Stimulated activated CD8-positive, alpha-beta memory T cell treated with anti-CD3 and anti-CD28 coated beads, Interleukin-7, amount 100 ng/mL, for 4 hours (primary cell): ENCODE measurements at places on chromosomes 3 and 15.

DNA sequence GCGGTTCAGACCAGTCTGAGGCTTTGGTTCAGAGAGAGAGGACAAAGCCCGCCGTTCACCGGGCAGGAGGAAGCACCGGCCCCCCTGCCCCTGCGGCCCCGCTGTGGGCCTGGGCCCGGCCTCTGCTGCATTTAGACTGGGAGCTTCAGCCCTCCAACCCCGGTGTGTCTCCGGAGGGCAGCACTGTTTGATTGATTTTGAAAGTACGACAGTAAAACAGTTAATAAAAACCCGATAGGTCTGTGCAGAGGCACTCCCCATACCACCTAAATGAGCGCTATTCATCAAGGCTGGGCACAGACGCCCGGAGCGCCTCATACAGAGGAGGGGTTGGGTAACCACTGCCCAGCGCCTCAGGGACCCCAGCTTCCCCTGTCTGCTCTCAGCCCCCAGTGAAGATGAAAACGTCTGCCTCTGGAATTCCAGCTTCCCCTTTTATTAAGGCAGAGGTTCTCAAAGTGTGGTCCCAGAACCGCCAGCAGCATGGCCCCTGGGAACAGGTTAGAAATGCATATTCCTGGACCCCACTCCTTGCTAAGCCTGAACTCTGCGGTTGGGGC, 256.7 kb upstream of the TLE3 start:
- no peak for DNase-seq

GRCh38 chr3:47162697-47163168, 1.2 kb downstream of the SETD2 start:
- DNase-seq = no peak

- no peak for DNase-seq
Measured at GRCh38 chr15:63984331-63984730, 62.0 kb downstream of the DAPK2 start.

DNA sequence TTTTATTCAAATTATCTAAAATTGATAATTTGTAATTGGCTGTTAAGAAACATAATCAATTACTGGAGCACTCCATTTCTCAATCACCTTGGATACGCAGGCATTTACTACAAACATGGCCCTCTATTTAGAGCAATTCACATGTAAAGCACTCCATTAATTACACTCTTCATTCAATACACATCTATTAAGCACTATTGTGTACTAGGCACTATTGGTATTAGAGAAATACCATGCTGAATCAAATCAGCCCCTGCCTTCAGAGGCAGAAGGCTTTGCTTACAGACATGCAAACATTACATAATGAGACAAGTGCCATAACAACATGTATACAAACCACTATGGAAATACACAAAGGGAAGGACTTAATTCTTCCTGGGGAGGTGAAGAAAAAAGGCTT, 69.1 kb downstream of the PEAK1 start:
- no peak for DNase-seq

DNA sequence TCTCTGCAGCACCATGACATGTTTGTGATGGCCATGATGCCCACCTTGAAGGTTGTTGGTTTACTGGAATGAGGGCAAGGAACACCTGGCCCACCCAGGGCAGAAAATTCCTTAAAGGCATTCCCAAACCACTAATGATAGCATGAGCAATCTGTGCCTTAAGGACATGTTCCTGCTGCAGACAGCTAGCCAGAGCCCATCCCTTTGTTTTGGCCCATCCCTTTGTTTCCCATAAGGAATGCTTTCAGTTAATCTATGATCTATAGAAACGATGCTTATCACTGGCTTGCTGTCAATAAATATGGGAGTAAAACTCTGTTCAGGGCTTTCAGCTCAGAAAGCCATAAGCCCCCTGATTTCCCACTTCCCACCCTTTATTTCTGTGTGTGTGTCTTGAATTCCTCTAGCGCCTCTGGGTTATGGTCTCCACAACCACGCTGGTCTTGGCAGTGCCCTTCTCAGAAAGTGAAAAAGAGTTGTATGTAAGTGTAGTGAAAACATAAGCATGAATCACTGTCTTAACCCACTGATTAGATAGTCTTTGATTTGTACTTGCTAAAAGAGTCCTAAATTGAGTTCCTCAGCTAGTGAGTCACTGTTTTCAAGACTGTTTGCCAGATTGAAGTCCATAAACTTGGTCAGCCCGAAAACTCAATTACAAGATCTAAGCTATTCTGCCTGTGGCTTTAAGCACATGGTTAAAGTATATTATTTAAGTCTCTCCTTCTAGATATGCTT, 19.0 kb upstream of the CCR2 start:
- no peak for DNase-seq

GRCh38 chr3:43126536-43126935, 20.7 kb upstream of the POMGNT2 start:
- DNase-seq = no peak

DNA sequence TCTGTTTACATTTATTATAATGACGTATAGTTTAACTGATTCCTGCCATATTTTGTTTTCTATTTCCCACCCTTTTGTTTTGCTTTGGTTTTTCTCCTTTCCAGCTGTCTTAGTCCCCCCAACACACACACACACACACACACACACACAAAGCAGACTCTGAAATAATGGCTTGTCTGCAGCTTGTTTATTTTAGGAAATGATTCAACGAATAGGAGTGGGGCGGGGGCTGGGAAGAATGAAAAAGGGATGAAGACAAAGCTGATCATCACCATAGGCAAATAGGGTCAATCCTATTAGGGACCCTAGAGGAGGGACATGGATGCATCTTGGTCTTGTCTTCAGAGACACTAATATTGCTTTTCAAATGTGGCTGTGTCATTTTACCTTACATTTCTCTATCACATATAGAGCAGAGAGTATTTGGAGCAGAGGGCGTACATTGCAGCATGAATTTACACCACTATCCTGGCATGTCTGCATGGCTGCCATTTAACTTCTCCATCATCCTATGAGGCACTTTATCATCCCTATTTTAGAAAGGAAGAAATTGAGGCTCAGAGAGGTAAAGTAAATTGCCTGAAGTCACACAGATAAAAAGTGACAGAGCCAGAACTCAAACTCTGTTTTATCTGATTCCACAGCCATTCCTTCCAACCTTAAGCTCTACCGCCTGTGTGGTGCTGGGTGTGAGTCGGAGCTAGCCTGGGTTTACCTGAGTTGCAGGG, 147.2 kb upstream of the TPM1 start:
- DNase-seq = no peak

GRCh38 chr15:66251790-66252684, 1.5 kb downstream of the MEGF11 start:
- no peak for DNase-seq

DNA sequence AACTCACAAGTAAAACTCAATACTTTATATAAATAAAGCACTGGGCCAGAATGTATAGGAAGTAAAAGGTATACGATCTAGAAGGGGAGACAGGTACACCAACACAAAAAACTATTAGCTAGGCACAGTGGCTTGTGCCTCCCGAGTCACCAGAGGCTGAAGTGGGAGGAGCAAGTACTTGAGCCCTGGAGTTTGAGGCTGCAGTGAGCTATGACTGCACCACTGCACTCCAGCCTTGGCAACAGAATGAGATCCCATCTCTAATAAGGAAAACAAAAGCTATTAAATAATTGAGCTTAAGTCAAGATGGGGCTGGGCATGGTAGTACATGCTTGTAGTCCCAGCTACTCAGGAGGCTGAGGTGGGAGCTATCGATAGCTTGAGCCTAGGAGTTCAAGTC, 17.0 kb downstream of the PIK3CB start:
- DNase-seq = no peak

- no peak for DNase-seq
Measured at GRCh38 chr15:100103828-100104227, 237.9 kb downstream of the ADAMTS17 start.

GRCh38 chr3:171936191-171936841, 93.2 kb downstream of the TMEM212 start:
- no peak for DNase-seq

GRCh38 chr15:61041886-61042285, 187.2 kb downstream of the RORA start:
- no peak for DNase-seq

DNA sequence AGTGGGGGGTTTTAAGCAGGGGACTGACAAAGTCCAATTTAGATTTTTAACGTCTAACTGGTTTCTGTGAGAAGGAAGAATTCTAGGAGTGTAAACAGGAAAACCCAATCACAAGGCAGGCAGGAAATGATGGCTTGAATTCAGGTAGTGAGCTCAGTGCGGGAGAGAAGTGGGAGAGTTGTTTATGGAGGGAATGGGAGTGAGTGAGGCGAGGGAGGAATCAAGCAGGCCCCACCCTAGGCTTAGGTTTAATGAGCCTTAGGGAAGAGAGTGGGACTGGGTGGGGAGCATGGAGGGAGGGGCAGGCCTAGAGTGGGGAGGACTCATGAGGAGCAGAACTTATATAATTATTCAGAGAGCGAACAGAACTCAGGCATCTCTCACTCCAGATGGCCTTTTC, 17.9 kb downstream of the VIPR1 start:
- DNase-seq = no peak

- DNase-seq = no peak
Measured at GRCh38 chr15:69320977-69321554, 22.4 kb downstream of the PAQR5 start.

DNA sequence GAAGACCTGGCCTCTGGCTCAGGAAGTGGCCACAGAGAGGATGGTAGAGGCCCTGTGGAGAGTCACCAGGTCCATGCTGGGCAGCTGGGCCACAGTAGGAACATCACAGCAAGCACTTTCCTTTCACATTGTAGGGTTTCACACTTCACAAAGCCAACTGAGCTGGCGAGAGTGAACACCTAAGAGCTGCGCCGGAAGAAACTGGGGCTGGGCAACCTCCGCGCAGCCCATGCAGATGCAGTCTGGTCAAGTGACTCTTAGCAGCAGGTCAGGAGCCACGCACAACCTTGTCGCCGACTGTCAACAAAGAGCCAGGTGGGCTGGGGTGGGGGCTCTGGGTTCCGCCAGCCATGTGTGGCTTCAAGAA, 15.3 kb upstream of the SHISA5 start:
- no peak for DNase-seq

- DNase-seq = peak; percentile 13
Measured at GRCh38 chr15:93141371-93141794, 52.4 kb upstream of the RGMA start.

- no peak for DNase-seq
Measured at GRCh38 chr3:179528772-179529171, 34.0 kb upstream of the ACTL6A start.

GRCh38 chr3:11392014-11392859, 120.0 kb downstream of the ATG7 start:
- DNase-seq = no peak

GRCh38 chr3:23869977-23870662, 46.7 kb downstream of the NKIRAS1 start:
- DNase-seq = no peak

GRCh38 chr15:85772668-85773067, 22.1 kb downstream of the KLHL25 start:
- no peak for DNase-seq
